ENCODE measurements at places on chromosomes 11 and 22.

DNA sequence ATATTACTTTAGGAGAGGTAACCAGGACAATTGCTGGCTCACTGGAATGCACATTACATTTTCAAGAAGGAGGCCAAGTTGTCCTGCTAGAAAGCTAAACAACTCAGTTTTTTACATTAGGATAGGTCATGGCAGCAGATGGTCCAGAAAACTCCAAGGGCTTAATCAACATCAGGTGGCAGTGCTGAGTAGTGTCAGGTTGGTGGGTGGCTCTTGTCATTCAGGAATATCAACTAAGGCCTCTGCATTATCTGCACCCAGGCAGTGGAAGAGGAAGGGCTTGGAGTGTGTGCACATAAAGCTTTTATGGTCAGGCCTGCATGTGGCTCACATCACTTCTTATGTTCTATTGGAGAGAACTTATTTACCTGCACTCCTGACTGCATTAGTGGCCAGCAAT lies 32.2 kb upstream of the OR4B1 start:
- DNase-seq: no peak

GRCh38 chr11:952406-953385 lies 27.0 kb downstream of the AP2A2 start:
- DNase-seq: no peak

DNA sequence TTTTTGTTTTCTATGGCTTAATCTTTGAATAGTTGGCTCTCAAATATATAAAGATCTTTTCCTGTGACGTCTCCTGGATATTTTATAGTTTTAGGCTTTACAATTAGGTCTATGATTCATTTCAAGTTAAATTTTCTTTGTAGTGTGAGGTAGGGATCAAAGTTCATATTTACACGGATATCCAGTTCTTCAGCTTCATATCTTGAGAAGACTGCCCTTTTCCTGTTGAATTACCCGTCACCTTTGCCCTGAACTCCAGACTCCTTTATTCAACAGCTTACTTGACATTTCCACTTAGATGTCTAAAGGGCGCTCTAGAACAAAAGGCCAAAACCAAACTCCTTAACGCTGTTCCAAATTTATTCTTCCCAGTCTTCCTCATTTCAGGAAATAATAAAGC lies 51.7 kb downstream of the TTC17 start:
- DNase-seq: no peak

DNA sequence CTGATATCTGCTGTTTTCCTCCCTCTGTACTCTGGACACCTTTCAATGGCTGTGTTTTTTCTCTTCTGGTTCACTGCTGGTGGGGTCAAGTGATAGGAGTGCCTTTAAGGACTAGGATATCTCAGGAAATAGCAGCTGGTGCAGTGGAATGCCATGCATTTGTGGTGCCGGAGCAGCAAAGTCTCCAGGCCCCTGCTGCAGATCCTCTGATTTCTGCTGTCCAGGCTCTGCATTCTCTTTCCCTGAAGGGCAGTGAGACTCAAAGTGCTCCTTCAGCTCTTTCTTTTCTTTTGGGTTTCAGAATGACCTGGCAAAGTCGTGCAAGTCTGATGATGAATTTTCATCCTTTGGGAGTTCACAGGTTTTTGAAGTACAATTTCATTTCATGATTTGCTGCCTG lies 774.3 kb downstream of the FAM181B start:
- DNase-seq: no peak

DNA sequence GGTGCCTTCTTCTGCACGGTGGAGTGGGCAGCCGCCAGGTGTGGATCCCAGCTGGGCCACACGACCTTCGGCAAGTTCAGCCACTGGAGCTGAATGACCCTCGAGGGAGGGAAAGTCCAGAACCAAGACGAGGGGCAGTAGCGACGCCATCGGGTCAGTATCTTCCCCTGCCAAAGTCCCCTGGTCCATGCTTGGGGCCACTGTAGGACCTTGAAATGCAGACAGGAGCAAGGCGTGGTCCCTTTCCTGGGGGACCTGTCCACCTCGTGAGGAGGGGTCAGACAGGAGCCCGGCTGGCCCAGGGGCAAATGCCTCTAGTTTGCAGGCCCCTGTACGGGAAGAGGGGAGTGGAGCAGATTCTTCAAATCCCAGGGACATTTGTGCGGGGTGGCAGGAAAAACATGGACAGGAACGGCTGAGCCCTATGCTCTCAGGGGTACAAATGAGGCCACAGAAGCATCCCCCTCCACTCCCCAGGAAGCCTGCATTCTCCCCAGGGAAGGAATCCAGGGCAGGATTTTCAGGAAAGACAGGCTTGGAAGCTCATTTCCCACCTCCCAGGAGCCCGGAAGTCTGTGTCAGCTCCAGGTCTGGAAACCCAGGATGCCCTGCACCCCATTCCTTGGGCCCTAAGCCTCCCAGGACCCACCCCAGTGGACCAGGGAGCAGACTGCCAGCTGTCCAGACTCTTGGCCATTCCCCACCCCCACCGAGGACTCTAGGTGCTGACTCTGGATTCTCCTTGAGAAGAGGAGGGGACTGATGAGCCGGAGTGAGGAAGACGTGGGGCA lies 6.6 kb downstream of the SHANK2 start:
- no peak for DNase-seq

DNA sequence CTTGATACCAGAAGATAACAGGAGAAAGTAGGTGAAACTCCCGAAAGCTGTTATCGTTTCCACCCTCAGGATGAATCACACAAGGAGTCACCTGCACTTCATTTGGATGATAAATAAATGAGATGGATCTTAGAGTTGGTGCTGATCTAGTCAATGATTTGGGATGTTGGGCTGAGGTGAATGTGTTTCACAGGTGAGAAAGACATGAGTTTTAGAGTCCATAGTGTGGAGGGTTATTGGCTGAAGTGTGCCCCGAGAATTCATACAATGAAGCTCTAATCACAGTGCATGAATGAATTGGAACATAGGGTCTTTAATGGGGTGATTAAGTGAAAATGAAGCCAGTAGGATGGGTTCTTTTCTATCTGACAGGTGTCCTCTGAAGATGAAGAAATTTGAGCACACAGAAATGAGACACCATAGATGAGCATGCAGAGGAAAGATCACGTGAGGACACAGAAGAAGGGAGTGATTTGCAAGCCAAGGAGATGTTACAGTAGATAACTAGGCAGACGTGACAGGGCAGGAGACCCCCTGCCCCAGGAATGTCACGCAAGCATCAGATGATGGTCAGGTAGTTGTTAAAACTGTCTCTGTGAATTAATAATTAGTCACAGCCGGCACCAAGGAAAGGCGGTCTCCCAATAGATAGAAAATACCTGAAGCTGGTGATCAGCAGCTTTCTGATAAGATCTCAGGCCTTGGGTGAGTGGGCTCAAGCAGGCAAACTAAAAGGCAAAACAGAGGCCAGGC lies 60.3 kb upstream of the IGLL5 start:
- no peak for DNase-seq

GRCh38 chr11:22597062-22597461 lies 28.6 kb downstream of the FANCF start:
- no peak for DNase-seq

All from CD4-positive, alpha-beta T cell treated with Interleukin-10 for 1 hour (primary cell).